ENCODE measurements at places on chromosomes 13 and 19. TPM values are rescaled to one million over a fixed set of nuclear protein-coding genes. Genes with fewer than 3 reads are reported as not detected.

TMTC4 gene
- 16.3 TPM for total RNA-seq

CGB2 gene
- total RNA-seq, result not detected

ZNF729 gene
- total RNA-seq, result not detected

DNA sequence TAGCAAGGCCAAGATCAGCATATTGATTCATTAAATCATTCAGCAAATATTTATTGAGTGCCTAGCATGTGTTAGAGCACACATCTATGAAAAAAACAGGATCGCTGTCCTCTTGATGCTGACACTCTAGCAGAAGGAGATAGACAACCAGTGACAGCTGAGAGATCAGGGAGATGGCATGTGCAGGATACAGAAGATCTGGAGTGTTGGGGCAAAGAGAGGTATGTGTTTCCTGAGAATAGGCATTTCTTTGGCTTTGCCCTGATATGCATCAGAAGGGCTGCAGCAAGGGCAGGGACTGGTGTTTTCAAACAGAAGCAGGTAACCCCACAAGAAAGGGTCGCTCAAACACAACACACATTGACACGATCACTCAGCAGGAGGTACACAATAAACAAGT, 423.4 kb downstream of the FOXO1 start:
- no peaks in the 10 kb centered on the region for H3K27me3 ChIP-seq
- DNase-seq, result no peak
- no peaks in the 10 kb centered on the region for H3K4me1 ChIP-seq
- H3K27ac ChIP-seq, result no peak overlapping the region
- no peak overlapping the region for H3K4me3 ChIP-seq
- H3K36me3 ChIP-seq, result no peaks in the 10 kb centered on the region
